Naive B cell (primary cell): ENCODE measurements at places on chromosomes 1 and 21. TPM values are rescaled to one million over a fixed set of nuclear protein-coding genes. Genes with fewer than 3 reads are reported as not detected.

CRYAA gene
- polyA plus RNA-seq: not detected

DNA sequence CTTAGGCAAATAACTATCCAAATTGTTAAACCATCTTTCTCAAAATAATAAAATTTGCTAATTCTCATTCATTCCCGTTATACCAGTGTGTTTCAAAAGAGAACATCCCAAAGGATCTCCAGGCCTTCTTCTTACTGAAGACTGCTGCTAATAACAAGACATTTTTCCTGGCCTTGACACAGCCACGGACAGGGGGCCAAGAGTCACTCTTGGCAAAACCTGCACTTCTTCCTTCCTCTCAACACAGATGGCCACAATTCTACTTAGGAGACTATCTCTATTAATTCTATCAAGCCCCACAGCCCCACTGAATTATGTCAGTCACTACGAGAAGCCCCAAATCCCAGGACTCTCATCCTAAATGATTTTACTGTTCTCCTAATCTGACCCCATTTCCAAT is 86.0 kb downstream of the EVI5 start:
- DNase-seq: no peak
- H3K36me3 ChIP-seq: peaks cover 17% of the 10 kb centered on the region
- H3K4me1 ChIP-seq: no peaks in the 10 kb centered on the region
- no peak overlapping the region for H3K27ac ChIP-seq
- no peak overlapping the region for H3K4me3 ChIP-seq

DNA sequence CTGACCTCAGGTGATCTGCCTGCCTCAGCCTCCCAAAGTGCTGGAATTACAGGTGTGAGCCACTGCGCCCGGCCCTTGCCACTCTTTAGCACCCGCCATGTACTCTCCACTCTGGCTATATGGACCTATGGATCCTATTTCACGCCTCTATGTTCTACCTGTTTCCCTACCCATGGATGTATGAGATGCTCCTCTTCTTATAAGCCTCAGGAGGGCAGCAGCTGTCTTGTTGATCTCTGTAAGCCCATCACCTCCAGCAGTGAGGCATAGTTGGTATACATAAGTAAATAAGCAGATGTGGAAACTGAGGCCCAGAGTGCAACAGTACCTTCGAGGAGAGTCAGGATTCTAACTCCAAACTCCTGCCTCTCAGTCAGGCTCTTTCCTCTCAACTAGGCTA is 24.7 kb upstream of the ARTN start:
- no peak overlapping the region for H3K27ac ChIP-seq
- H3K4me3 ChIP-seq: no peak overlapping the region
- no peaks in the 10 kb centered on the region for H3K27me3 ChIP-seq
- DNase-seq: no peak
- no peaks in the 10 kb centered on the region for H3K4me1 ChIP-seq
- peaks cover 17% of the 10 kb centered on the region for H3K36me3 ChIP-seq

GRCh38 chr1:155210314-155211104 is 2.0 kb downstream of the MTX1 start:
- H3K4me3 ChIP-seq: peak overlapping the region; percentile 95
- H3K27ac ChIP-seq: no peak overlapping the region
- no peak for DNase-seq
- H3K36me3 ChIP-seq: no peaks in the 10 kb centered on the region
- H3K4me1 ChIP-seq: peaks cover 17% of the 10 kb centered on the region
- H3K27me3 ChIP-seq: no peaks in the 10 kb centered on the region

GRCh38 chr1:3645247-3645646 is 4.7 kb downstream of the WRAP73 start:
- no peak for DNase-seq
- peaks cover 12% of the 10 kb centered on the region for H3K36me3 ChIP-seq
- peaks cover 5% of the 10 kb centered on the region for H3K27me3 ChIP-seq

DNA sequence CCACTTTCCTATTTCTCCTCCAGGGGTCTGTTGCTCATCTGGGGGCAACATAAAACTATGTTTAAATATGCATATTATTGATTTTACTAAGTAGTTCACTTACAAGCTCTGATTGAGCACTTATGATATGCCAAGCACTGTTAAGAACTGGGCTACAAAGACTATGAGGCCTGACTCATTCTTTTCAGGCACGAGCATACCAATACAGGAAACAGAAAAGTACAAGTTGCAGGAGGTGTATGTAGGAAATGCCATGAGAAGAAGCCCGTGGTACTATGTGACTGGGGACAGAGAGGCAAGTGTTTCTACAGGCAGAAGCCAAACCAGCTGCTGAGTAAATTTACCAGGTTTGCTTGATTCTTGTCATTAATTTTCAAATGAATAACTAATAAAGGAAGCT is 120.4 kb upstream of the PTGFR start:
- H3K27ac ChIP-seq: peak overlapping the region; percentile 1
- H3K4me3 ChIP-seq: no peak overlapping the region
- no peaks in the 10 kb centered on the region for H3K4me1 ChIP-seq
- no peak for DNase-seq

DNA sequence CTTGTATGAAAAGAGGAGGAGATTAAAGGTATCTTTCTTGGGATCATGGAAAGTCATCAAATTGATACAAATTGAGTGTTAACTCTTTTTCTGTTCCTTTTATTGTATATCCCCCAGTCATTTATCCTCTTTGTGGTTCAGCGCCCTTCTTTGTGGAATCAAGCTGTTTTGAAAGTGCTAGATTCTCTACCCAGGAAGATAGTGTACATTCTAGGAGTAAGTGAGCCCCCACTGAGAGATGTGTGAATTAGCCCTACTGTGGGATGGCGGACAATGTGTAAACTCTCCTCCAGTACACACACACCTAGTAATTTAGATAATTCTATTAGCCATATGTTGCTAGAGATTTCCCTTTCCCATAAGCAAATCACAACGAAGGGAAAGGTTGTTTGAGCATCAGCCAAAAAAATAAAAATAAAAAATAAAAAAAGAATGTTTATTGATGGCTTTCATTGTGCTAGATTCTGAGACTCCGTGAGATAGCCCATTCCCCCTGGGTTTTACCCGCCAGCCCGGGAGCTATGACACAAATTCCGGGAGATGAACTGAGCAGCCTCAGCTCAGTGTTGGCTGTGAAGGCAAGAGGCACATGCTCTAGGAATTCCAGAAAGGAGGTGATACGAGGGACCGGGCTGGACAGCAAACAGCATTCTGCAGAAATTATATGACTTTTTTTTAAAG is 378.4 kb upstream of the RUNX1 start:
- H3K4me1 ChIP-seq: no peaks in the 10 kb centered on the region
- peaks cover 14% of the 10 kb centered on the region for H3K27me3 ChIP-seq
- DNase-seq: no peak
